ENCODE measurements at places on chromosomes 5 and 9.

- DNase-seq: no peak
Observed at GRCh38 chr9:114034196-114034595, 43.9 kb downstream of the AMBP start.

DNA sequence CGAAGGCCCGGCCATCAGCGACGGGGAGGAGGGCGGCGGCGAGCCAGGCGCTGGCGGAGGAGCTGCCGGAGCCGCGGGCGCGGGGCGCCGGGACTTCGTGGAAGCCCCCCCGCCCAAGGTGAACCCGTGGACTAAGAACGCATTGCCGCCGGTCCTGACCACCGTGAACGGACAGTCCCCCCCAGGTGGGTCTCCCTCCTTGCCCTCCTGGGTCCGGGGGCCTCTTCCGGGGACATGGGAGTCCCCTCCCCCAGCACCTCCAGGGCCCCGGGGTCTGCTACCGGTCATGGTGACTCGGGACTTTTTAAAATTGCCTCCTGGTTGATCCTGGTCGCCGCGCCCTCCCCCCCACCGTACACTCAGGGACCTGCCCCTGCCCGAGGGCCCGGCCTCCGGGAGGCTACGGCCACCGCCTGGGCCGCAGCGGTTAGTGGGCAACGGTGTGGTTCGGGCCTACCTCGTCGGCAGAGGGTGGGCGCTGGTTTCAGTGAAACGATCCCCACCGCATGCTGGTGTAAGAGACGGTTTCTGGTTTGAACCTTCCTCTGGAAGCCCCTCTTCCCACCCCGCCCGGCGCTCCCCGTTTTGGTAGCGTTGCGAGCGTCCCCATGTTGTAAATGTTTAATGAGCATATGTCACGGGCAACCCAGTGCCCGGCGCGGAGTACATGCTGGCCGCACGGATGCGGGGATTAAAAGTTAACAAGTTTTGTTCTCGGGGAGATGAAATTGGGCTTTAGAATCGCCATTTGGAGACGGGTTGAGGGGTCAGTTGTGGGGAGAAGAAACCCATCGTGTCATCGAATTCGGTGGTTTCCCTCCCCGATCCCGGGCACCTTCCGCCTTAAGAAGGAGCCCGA lies 1.1 kb downstream of the LARP1 start:
- peak; percentile 50 for DNase-seq

DNA sequence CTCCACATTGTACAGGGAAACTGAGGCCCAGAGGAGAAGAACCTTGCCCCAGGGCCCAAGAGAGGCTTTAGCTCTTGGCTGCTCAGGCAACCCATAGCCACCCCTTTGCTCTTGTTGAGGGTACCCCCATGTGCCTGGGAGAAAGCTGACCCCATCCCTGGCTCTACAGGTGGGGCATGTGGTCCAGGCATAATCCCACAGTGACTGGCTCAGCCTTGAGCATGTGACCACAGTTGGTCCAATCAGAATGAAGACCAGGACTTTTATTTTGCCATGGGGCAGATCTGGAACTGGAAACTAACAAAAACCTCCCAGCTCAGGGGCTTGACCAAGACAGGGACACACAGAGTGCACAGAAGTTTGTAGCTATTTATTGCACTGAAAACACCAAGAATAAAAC lies 29.3 kb downstream of the SLC6A7 start:
- no peak for DNase-seq

DNA sequence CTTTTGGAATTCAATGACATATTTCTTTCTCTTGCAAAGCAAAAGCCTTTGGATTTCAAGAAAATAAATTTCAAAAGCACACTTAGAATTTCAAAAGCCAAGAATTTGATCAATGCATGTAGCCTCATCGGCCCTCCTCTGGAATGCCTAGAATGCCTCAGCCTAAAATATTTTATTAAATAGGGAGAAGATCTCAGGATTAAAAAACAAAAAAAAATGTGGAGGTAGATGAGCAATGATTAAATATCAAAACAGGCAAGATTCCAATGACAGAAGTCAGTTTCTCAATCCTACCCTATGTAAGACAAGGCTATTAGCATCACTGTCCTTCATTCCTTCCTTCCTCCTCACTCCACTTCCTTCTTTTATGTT lies 169.0 kb downstream of the CDH6 start:
- peak; percentile 47 for DNase-seq

- peak; percentile 51 for DNase-seq
Observed at GRCh38 chr5:176812269-176813259, 2.2 kb downstream of the UNC5A start.

DNA sequence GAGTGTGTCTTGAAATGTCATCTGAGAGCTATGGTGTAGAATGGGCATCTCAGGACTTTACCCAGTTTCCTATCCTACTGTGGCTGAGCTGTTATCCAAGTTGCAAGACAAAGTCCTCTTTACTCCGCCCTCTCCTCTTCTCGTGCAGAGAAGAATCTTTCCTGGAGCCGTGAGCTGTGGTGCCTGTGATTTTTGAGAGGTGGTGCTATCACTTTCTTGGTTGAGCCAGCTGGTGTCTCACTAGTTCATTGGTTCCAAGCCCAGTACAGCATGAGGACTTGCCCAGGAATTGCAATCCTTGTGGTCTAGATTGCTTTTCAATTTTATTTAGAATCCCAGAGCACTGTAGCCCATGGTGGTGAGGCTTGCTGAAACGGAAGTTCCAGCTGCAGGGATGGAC lies 2300.3 kb downstream of the MAT2B start:
- no peak for DNase-seq

DNA sequence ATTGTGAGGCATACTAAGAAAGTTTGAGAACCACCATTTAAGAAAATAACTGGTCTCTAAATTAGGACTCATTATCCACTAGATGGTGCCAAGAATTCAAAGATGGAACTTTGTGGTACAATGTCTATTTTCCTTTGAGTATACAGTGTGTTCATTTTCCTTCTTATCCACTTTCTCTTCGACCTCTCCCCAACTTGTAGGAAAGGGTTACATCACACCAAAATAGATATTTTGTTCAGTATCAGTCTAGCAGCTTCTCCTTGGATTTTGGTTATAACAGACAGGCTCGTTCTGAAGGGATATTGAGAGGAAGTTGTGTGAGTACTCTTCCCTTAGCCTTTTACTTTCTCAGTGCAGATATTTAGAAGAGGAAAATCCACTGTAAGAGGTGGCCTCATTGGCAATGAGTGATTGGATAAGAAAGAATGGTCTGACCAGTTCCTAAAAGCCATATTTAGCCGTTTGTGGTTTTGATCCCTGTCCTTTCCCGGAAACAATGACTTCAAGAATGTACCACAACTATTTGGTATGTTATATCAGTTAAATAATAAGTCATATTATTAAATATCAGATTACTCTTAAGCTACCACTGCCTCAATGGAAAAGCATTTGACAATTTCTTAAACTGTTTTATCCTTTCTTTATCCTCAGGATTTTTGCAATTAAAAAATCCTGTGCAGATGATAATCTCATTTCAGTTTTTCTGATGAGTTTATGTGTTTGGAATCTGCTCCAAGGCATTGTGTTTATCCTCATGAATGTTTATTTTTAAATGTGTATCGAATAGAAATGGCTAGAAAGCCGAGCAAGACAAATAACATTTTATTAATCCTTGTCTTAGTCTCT lies 69.0 kb upstream of the GRAMD2B start:
- peak; percentile 99 for DNase-seq

DNA sequence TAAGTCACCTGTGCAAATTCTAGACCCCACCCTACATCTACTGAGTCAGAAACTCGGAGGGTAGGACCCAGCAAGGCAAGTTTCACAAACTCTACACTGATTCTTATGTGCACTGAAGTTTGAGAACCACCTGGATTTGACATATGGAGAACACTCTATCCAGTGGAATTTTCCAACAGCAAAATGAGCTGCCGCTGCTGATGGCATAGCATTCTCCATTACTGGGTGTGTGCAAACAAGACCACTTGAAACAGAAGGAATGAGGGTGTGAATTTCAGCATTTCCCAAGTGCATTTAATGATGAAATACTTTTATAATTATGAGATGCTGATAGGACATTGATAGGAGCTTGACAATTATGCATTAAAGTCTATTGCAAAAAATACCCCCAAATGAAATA lies 229.1 kb upstream of the IL12B start:
- DNase-seq: no peak

- DNase-seq: no peak
Observed at GRCh38 chr9:98381311-98382103, 126.1 kb upstream of the TBC1D2 start.

DNA sequence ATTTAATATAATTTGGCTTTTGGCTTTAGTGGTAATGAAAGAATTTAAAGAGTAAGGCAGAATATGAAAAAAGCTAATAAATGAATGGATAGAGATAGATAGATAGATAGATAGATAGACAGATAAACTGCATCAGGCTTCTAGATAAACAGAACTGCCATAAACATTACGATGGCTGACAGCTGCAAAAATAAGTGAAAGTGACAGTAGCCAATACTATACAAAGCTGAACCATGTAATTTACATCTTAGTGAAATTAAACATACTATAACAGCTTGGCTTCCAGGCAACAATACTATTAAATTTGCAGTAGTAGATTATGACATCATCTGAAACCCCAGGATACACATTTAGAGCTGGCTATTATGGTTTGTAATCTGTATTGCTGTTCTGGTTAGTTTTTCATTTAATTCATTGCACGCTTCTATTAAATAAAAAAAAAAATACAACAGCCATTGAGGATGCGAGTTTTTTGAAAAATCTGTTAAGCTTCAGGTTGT lies 1354.8 kb downstream of the PTPRD start:
- DNase-seq: no peak

DNA sequence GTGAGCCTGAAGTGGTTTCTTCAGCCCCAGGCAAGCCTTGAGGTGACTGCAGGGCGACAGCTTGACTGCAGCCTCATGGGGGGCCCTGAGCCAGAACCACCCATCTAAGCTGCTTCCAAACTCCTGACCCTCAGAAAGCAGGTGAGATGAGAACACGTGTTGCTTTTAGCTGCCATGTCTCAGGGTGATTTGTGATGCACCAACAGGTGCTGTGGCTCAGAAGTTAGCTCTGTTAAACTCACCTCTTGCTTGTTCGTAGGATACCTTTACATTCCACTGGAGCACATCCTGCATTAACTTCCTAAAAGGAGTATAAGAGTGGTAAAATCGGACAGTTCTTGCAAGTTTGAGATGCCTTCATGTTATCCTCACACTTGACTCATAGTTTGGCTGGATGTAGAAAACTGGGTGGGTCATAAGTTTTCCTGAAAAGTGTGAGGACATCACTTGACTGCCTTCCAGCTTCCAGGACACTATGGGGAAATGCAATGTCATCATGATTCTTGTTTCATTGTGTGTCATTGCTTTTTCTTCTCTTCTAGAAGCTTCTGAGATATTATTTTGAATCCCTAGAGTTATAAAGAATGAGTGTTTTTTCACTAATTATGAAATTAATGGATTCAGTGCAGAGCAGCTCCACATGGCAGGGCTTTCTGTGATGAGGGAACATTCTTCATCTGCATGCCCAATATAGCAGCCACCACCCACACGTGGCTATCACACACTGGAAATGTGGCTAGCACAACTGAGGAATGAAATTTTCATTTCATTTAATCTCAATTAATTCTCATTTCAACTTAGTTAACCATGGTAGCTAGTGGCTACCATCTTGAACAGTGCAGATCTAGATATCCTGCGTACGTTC lies 92.3 kb downstream of the HSD17B3 start:
- peak; percentile 34 for DNase-seq

GRCh38 chr9:112664531-112664930 lies 53.4 kb downstream of the INIP start:
- DNase-seq: no peak

DNA sequence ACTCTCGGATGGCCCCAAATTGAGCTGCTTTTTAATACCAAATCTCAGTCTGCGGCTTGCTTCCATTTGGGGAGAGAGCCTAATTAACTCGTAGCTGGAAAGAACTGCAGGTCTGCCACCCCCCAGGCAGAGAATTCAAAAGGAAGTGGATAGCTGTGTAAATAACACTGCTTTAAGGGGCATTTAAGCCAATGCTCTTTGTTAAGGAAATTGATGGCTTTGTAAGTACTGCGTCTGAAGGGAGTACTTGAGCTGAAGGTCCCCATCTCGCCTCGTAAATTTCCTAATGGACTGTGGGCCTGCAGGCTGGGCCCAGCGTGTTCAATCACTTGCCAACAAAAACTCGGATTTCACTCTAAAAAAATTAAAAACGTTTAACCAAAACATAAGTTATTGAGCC lies 132.7 kb downstream of the PAPPA start:
- DNase-seq: no peak

- peak; percentile 89 for DNase-seq
Observed at GRCh38 chr5:9774472-9775079, 144.4 kb upstream of the TAS2R1 start.

DNA sequence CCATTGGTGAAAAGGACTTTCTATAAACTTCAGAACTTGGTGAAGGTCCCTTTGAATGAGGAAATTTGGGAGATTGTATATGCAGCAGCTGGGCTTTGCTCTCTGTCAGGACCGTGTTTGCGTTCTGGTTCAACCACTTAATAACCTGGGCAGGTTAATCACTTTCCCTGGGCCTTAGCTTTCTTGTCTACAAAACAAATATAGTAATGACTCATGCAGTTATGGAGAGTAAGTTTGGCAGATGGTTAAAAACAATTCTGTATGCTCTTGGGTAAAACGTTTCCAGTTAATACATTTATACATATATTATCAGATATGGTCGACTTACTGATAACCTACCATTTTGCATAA lies 197.0 kb downstream of the ARHGEF28 start:
- DNase-seq: peak; percentile 33

DNA sequence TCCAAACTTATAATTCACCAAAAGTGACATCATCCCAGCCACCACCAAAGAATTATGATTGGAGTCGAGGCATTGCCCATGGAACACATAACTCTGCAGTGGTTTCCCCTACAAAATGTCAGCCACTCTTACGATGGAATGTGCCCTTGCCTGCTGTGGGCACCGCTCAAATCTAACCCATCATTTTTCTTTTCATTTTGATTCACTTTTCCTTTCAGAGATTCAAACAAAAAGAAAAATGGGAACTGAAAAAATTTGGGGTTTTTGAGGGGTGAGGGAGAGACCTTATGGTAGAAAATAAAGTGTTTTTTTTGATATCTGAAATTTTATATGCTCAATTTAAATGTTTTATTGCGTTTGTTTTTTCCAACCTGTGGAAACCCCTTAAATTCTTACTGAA lies 28.1 kb downstream of the SMARCA2 start:
- no peak for DNase-seq

- peak; percentile 69 for DNase-seq
Observed at GRCh38 chr9:134738869-134739659, 97.5 kb downstream of the COL5A1 start.

DNA sequence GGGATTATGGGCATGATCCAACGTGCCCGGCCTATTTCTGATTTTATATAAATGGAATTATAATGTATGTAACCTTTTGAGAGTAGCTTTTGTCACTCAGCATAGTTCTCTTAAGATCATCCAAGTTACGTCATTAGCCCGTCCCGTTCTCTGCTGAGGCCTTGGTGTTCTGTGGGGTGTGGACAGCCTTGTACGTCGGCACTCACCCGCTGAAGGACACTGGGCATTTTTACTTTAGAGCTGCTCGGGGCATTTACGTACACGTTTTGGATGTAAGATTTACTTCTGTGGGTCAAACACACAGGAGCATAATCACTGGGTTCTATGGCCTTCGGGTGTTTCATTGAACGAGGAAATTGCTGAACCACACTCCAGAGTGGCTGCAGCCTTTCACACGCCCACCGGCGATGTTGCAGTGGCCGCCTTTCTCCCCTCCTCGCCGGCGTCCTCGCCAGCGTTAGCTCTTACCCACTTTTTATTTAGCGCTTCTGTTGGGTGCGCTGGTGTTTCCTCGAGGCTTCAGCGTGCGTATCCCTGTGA lies 101.8 kb downstream of the EHMT1 start:
- DNase-seq: no peak

Measured in ELR (cell line).